ENCODE measurements at places on chromosomes 5 and 9. TPM values are rescaled to one million over a fixed set of nuclear protein-coding genes. Genes with fewer than 3 reads are reported as not detected.

DNA sequence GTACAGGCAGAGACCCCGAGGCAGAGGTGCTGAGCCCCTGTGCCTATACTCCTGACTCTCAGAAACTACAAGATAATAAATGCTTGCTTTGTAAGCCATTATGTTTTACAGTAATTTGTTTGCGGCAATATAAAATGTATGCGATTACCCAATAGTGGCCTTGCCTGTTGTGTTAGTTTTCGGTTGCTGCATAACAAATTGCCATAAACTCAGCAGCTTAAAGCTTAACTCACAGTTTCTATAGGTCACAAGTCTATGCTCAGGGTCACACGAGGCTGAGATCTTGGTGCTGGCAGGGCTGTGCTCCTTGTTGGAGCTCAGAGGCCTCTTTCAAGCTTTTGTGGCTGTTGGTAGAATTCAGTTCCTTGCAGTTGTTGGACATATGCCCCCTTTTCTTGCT, 114.8 kb downstream of the COL23A1 start:
- no peak overlapping the region for H3K4me3 ChIP-seq
- no peak overlapping the region for H3K27ac ChIP-seq
- DNase-seq = no peak
- no peaks in the 10 kb centered on the region for H3K27me3 ChIP-seq
- H3K36me3 ChIP-seq = no peaks in the 10 kb centered on the region

DNA sequence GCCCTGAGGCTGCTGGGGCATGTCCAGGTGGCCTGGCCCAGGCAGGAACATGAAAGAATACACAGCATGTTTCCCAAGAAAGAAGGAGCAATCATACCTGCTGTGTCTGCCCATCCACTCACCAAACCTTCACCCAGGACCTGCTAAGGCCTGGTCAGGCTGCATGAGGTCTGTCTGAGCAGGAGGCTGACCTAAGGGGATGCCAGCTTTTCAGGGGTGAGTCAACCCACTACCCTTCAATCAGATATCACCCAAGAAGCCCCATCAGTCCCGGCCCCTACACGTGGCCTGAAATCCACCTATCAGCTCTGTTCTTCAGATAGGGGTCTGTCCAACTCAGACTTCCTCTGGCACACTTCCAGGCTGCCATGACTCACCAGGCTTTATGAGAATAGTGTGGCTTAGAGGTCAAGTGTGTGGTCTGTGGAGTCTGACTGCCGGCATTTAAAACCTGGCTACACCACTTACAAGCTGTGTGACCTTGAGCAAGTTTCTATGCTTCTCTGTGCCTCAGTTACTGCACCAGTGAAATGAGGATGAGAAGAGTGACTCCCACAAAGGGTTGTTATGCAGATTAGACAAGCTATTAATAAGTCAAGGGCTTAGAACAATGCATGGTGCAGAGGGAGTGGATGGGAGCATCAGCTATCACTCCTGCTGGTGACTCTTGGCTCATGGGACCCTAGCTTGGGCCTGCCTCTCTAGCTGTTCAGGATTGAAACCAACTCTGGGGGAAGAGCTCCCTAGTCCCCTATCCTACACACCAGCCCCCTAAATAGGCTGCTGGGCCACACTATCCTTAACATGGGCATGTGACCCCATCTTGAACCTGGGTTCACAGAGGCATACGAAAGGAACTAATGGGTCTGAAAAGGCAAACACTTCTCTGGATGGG, 130.3 kb downstream of the PAX5 start:
- H3K4me1 ChIP-seq = peaks cover 5% of the 10 kb centered on the region
- H3K4me3 ChIP-seq = no peak overlapping the region
- H3K27ac ChIP-seq = no peak overlapping the region
- H3K36me3 ChIP-seq = no peaks in the 10 kb centered on the region
- DNase-seq = no peak

GRCh38 chr5:3615217-3615616, 19.6 kb downstream of the IRX1 start:
- no peak overlapping the region for H3K27ac ChIP-seq
- H3K4me1 ChIP-seq = no peaks in the 10 kb centered on the region
- H3K4me3 ChIP-seq = no peak overlapping the region
- no peak for DNase-seq
- H3K36me3 ChIP-seq = no peaks in the 10 kb centered on the region

GRCh38 chr9:127567730-127568617, 44.1 kb upstream of the STXBP1 start:
- no peaks in the 10 kb centered on the region for H3K36me3 ChIP-seq
- no peaks in the 10 kb centered on the region for H3K27me3 ChIP-seq
- peak overlapping the region; percentile 77 for H3K4me3 ChIP-seq
- H3K4me1 ChIP-seq = peaks cover 56% of the 10 kb centered on the region
- H3K27ac ChIP-seq = peak overlapping the region; percentile 97

DNA sequence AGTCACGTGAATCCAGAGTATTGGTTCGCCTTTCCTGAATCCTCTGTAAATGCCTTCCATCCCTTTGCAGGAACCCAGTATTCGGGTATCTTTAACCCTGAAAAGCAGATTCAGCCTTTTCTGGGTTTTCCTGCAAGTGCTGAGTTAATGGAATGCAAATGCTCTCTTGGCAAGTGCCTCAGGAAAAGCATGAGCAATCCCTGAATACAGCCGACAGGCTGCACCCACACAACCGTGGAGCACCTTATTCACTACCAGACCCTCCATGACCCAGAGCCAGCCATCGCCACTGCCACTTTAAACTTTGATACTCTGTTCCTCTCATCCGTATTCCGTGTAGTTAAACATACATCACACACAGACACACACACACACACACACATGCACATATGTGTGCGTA, 54.4 kb downstream of the ZNF622 start:
- H3K4me3 ChIP-seq = no peak overlapping the region
- H3K27ac ChIP-seq = no peak overlapping the region
- H3K27me3 ChIP-seq = no peaks in the 10 kb centered on the region
- H3K36me3 ChIP-seq = no peaks in the 10 kb centered on the region
- H3K4me1 ChIP-seq = no peaks in the 10 kb centered on the region

Gene CCL27
- not detected for total RNA-seq

GRCh38 chr5:142474431-142475094, 149.7 kb upstream of the SPRY4 start:
- H3K27ac ChIP-seq = no peak overlapping the region
- H3K4me1 ChIP-seq = no peaks in the 10 kb centered on the region
- no peak for DNase-seq
- H3K36me3 ChIP-seq = no peaks in the 10 kb centered on the region
